ENCODE measurements at places on chromosomes 3 and 15. TPM values are rescaled to one million over a fixed set of nuclear protein-coding genes. Genes with fewer than 3 reads are reported as not detected.

HDDC3 gene
- 9.2 TPM for total RNA-seq

ANKRD34C gene
- not detected for total RNA-seq

COL6A5 gene
- total RNA-seq: not detected

DNAJA4 gene
- total RNA-seq: 1.6 TPM

SKOR1 gene
- under 0.01 TPM for total RNA-seq

ATOSA gene
- 27.2 TPM for total RNA-seq

FBXO40 gene
- total RNA-seq: under 0.01 TPM

OR5H2 gene
- not detected for total RNA-seq

Data from lung microvascular endothelial cell (primary cell).